ENCODE measurements at places on chromosomes 3 and 15.

- DNase-seq = no peak
Observed at GRCh38 chr3:62187022-62187431, 186.3 kb downstream of the FEZF2 start.

DNA sequence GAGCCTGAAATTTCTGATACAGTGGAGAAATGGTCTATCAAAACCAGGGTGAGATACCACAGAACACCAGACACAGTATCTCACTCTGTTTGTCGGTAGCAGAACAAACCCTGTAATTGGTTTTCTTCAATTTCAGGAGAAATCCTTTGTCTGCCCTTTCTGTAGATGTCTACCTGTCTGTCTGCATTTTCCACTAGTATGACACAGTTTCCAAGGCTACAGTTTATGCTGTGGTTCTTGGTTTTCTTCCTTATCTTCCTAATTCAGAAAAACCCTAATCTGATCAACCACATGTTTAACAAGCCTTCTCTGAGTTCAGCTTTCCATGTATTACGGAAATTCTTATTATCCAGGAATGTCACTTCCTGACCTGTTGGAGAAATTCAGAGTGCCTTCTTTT is 70.8 kb downstream of the SCN11A start:
- DNase-seq = no peak

GRCh38 chr3:150022381-150023238 is 51.9 kb upstream of the PFN2 start:
- no peak for DNase-seq

- no peak for DNase-seq
Observed at GRCh38 chr3:32495609-32496008, 7.0 kb downstream of the CMTM6 start.

Data from brain pericyte (primary cell).